IMR-90 (cell line): ENCODE measurements at places on chromosomes 16 and 17. TPM values are rescaled to one million over a fixed set of nuclear protein-coding genes. Genes with fewer than 3 reads are reported as not detected.

The MPO gene
- not detected in 2 replicates for polyA plus RNA-seq

The NHLRC4 gene
- polyA plus RNA-seq, result 0.65 and 0.84 TPM in 2 replicates

The KRT13 gene
- polyA plus RNA-seq, result 0.56 and 0.60 TPM in 2 replicates

The ZP2 gene
- not detected in 2 replicates for polyA plus RNA-seq

The RTN4RL1 gene
- polyA plus RNA-seq, result 0.03 and 0.04 TPM in 2 replicates

The PRSS33 gene
- not detected in 2 replicates for polyA plus RNA-seq

The NUFIP2 gene
- 7.8 and 8.9 TPM in 2 replicates for polyA plus RNA-seq

The ACBD4 gene
- polyA plus RNA-seq, result 5.7 and 6.1 TPM in 2 replicates

- DNase-seq, result no peak
Observed at GRCh38 chr17:68581863-68582645, 19.1 kb downstream of the FAM20A start.

GRCh38 chr17:1351971-1352370, 48.1 kb downstream of the YWHAE start:
- DNase-seq, result no peak

DNA sequence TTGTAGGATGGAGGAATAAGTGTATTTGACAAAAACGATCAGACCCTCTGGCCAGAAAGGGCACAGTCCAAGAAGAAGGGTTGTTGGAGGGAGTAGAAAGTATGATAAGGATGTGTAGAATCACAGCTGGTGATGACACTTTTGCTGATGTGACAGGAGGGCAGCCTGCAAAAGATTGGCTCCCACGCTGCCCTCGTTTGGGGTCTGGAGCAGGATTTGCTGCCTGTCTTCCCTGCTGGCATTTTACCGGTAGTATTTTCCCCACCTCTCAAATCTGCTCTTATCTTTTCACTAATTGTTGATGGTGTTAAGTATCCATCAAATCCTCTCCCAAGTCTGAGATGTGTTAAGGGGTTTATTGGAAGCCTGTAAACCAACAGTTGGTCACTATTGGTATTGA, 208.8 kb downstream of the CCDC182 start:
- DNase-seq, result no peak

DNA sequence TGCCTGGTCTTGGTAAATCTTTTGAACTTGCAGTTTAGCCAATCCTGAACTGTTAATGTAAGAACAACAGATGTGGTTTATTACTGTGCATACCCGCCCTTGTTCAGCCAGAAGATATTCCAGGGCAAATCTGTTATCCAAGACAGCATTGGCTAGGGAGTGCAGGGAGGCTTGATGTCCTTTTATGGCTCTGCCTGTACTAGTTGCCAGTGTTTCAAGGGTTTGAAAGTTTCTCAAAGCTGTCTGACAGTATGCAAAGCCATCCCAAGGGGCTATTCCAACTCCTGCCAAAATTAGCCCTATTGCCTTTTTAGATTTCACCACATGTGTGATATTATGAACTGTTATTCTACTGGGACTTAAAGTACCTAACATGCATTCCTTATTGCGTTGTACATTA, 30.1 kb downstream of the LCMT1 start:
- no peak for DNase-seq

DNA sequence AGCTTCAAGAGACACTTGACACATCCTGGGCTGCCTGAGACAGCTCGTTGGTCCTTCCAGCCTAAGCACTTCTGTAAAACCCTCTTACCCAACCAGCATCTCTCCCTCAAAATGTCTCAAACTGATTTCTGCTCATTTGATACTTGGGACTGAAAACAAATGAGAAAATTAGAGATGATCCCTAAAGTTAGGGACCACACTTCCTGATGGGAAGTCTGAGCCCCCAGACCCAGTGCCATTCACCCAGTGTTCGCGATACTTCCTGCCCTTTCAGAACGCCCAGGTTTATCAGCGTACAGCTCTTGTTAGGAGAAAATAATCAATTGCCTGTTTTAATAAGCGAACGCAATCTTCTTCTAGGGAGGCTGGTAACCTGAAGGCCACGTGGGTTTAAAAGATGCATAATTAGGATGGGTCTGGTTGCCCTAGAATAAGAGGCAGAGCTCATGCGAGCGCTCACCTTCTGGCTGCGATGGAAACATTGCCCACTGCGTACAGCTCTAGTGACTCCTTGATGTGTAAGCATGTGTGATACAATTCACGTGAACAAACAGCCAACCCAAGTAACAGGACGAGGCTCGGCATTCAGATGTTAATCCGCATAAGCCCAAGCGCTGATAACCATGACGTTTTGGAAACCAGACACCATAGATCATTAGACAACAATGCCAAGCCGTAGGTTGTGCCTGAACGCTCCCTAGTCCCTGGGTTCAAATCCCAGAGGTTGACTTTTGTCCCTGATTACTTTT, 213.1 kb downstream of the FOXL1 start:
- DNase-seq, result no peak

- DNase-seq, result no peak
Observed at GRCh38 chr16:81555660-81556059, 111.1 kb downstream of the CMIP start.

DNA sequence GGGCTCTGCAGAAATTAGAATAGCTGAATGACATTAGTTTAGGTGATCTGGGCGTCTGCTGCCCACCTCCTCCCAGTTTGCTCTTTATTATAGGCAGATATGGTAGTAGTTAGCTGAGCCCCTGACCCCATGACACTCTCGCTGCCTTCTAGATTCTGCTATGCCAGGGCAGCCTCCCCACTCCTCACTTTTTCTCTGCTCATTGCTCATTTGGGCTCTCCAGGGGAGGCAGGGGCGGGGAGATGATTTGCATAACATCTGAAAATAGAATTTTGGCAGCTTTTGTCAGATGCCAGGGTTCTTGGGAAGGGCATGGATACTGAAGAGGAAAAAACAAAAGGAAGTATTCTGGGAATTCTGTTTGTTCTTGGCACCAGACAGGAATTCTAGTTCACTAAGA, 78.0 kb upstream of the GAS7 start:
- no peak for DNase-seq

DNA sequence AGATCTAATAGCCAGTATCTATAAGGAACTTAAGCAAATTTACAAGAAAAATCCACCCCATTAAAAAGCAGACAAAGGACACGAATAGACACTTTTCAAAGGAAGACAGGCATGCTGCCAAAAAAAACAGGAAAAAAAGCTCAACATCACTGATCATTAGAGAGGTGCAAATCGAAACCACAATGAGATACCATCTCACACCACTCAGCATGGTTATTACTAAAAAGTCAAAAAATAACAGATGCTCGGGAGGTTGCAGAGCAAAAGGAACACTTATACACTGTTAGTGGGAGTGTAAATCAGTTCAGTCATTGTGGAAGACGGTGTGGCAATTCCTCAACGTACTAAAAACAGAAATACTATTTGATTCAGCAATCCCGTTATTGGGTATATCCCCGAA, 9.6 kb downstream of the STX8 start:
- no peak for DNase-seq

DNA sequence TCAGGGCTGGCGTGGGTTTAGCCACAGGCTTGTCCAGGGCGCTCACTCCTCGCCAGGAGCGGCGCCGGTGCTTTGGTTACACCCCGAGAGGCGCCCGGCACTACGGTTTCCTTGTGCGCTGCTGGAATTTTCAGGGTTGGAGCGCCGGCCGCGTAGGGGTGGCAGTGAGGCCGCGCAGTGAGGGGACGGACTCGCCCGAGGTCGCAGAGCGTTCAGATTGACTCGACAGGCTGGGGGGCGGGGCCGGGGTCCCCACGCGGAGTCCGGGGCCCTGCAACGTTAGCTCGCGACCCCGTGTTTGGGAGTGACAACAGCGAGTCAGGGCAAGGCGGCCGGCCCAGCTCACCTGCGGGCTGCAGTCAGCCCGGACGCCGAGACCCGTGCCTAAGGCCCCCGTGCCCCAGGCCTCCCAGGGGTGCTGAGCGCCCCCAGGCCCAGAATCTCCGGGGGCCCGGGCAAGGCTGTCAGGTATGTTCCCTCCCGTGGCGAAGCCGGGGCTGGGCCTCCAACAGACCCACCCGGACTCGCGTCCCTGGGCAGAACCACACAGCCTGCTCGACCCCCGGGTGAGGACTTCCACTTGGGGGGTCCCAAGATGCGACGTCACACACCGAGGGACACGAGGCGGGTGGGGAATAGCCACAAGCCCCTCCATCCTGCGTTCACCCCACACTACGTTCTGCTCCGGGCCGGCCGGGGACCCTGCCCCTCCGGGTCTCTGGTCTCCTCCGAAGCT, 1.3 kb upstream of the ACTG1 start:
- peak; percentile 68 for DNase-seq

DNA sequence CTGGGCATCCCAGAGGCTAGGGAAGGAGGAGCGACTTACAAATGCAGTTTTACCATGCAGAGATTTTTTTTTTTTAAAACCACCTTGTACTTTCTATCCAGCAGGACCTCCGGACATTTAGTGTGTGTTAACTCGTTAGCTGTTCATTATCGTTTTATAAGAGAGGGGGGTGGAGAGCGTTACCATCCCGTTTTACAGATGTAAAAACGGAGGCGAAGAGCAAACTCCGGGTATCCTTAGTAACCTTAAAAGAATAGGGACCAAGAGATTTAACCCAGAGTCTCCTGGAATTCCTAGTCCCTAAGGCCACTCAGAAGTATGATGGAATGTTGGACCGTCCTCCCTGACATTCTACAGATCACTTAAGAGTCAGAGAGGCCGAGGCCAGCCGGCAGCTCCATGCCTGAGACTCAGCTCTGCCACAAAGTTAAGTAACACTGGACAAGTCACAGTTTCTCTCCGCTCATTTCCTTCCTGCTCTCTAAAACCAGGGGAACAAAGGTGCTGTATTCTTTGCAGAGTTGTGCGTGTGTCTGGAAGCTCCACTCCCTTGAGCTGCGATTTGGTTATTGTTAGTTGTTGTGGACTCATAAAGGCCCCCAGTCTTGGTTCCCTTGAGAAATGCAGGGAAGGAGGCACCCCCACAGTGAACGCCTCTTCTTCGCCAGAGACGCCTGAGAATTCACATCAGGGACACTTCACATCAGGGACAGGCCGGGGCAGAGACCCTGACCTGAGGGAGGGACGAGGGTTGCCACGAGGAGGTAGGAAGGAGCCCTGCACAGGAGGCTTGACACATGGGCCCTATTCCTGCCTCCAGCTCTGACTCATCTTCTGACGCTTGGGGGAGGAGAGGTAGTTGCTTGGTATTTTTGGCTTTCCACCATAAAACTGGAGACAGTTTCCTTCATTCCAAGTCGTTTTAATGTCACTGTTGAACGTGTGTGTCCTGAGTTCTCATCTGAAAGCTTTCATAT, 1.2 kb downstream of the DUSP14 start:
- DNase-seq, result peak; percentile 93

- no peak for DNase-seq
Observed at GRCh38 chr16:86045591-86045971, 146.6 kb downstream of the IRF8 start.

DNA sequence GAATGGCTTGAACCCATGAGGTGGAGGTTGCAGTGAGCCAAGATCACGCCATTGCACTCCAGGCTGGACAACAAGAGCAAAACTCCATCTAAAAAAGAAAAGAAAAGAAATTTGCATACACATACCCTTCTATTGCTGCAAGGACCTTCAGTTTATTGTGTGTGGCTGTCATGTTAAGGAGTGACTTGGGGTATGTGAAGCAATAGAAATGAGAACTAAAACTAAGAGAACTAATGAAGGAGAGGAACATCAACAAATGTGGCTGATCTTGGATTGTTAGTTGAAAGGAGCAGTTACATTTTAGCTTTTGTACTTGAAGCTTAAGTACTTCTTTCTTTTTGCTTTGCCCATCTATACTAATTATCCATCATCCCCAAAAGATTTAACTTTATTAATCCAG, 12.7 kb upstream of the NSRP1 start:
- DNase-seq, result no peak

GRCh38 chr16:25177831-25178688, 38.7 kb upstream of the AQP8 start:
- no peak for DNase-seq

DNA sequence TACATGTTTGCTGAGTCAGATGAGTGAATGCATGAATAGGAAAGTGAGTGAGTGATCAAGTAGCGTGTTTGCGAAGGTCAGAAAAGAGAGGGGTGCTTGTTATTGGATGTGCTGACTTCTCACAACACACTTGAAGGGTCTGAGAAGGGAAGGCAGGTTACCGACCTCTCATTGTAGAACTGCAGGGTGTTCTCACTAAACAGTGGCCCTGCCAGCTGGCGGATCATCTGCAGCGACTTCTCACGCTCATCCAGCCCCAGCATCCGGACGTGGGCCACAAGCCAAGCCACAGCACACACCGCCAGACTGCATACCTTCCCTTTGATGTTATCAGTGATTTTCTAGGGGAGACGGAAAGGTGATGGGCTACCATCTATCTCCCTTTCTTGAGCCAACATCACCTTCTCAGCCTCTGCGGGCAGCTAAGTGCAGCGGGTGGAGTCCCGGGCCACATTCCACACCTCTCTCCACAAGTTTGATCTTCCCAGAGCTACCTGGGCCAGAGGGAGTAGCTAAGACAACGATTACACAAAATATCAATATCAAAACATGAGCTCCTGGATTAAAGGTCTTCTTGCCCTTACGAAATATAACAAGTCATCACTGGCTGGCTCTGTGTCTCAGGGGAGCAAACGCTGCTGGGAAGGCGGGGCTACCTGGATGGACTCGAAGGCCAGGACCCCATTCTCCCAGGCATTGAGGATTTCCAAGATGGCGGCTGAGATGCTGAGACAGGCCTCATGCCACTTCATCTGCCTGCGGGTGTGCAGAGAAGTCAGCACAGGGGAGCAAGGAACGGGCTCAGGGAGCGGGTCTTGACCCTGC, 11.0 kb downstream of the CSF3 start:
- DNase-seq, result no peak

DNA sequence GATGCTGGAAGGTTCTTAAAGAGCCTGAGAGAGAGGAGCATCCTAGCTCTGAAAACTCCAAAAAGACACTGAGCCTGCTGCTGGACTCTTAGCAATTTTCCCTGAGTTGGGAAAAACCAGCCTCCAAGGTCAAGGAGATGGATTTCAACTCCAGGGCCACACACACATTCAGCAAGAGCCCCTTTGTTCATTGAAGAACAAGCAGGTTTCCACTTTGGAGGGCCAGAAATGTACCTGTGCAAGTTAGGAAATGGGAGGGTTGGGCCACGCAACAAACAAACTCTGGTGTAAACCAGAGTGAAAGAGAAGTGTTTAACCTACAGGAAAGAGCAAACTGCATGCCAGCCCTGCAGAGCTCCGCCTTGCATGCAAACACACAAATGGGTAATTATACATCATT, 264.8 kb upstream of the RPL38 start:
- DNase-seq, result no peak

DNA sequence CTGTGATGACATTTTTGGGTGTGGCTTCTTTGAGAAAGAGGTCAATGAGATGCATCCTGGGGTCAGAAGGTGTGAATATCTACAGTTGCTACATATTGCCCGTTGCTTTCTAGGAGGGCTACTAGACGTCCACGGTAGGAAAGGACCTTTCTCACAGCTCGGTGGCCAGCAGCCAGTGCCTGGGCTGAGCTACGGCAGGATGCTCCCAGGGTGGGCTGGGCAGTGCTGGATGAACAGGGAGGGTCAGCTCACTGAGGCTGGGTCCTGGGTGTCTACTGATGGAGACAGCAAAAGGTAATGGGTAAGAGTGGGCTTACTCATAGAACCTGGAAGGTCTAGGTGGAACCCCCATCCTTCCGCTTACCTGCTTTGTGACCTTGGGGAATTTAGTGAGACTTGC, 188.3 kb upstream of the WSCD1 start:
- no peak for DNase-seq

- peak; percentile 61 for DNase-seq
Observed at GRCh38 chr17:29155227-29155965, 24.8 kb downstream of the MYO18A start.
